Fibroblast of lung (primary cell): ENCODE measurements at places on chromosomes 4 and X.

GRCh38 chr4:5822619-5823018, 70.3 kb downstream of the CRMP1 start:
- no peak for DNase-seq

DNA sequence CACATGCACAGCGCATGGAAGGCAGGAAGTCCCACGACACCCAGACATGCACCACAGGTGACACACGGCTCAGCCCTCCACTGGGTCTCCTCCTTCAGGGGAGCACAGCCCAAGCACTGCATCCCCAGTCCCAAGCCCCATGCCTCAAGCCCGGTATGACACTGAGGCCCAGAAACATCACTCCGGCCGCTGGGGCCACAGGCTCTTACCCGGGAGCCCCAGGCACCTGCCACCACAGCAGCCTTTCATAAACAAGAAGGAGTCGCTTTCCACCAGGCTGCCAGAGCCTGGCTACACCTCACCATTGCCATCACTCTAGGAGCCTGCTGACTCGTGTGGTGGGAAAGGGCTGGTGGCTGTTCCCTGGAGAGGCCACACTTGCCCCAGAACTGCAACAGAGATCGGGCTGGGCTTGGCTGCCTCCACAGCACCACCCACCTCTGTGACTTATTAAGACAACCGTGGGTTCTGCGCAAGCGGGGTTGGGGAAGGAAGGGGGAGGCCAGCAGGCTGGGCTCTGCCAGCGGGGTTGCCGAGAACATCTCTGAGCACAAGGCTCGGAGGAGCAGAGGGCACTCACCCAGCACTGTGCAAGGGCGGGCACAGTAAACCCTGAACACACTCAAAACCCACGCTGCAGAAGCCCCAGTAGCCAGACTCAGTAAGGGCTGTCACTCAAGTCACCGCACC, 4.5 kb downstream of the HAUS7 start:
- no peak for DNase-seq

GRCh38 chrX:47226531-47227333, 6.1 kb upstream of the USP11 start:
- no peak for DNase-seq

GRCh38 chr4:182144626-182145333, 98.4 kb upstream of the TENM3 start:
- DNase-seq, result peak; percentile 19

DNA sequence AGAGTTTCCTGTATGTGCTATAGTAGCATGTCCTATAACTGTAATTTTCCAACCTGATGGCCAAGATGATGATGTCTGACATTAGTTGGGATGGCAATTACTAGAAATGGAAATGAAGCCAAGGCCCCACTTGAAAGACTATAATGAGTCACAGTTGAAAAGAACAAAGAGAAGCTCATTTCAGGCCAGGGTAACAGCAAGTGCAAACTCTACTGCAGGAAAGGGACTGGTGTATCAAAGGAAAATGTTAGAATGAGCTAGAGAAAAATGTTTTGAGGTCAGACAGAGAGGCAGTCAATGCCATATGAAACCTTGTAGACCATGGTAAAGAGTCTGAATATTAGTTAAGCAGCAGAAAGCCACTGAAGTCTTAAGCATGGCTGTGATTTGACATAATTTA, 146.2 kb upstream of the SH3RF1 start:
- DNase-seq, result no peak

- DNase-seq, result peak; percentile 57
Measured at GRCh38 chrX:18424482-18425198, 768 bp upstream of the CDKL5 start.

DNA sequence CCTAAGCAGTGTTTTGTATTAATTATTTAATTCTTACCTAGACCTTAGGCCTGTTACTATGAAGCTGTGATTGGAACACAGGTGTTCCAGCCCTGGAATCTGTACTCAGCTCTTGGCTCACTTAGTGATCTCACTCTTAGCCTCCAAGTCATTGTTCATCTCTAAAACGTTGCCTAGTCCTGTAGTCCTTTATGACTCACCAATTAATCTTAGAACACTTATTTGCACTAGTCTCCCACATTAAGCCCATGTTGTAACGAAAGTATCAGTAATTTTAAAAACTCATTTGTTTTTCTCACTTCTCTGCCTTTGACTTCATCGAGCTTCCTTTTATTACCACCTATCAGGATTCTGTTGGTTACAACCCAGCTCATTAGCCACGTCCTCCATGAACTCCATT, 1224.7 kb upstream of the TENM3 start:
- DNase-seq, result no peak

GRCh38 chr4:78069859-78070258, 12.7 kb downstream of the FRAS1 start:
- DNase-seq, result no peak

- no peak for DNase-seq
Measured at GRCh38 chr4:103097112-103097511, 2.5 kb downstream of the BDH2 start.

- DNase-seq, result peak; percentile 77
Measured at GRCh38 chrX:45715748-45716147, 515.1 kb upstream of the DIPK2B start.

GRCh38 chrX:44203791-44204190, 139.7 kb downstream of the EFHC2 start:
- DNase-seq, result no peak

- DNase-seq, result peak; percentile 14
Measured at GRCh38 chrX:100512471-100512870, 72.3 kb upstream of the TNMD start.

- peak; percentile 72 for DNase-seq
Measured at GRCh38 chrX:413322-414201, 26.9 kb upstream of the PPP2R3B start.

- DNase-seq, result no peak
Measured at GRCh38 chr4:39118034-39118658, 56.1 kb downstream of the KLHL5 start.

GRCh38 chr4:7186031-7186430, 6.3 kb upstream of the SORCS2 start:
- no peak for DNase-seq

DNA sequence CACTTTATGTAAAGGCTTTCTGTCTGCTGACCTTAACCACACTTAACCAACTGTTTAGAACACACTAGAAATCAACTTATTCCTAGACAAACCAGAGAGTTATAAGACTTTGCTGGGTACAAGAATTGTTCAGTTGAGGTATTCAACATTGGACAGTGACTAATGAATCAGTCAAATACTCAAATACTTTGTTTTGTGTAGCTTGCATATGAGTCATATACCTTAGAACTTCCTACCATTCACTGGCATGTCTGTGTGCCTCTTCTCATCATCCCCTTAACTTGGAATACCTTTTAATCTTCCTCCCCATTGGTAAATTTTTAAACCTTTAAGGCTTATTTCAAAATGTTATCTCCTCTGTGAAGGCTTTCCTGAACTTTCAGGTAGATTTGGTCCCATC, 708.8 kb upstream of the GRIA3 start:
- DNase-seq, result no peak

DNA sequence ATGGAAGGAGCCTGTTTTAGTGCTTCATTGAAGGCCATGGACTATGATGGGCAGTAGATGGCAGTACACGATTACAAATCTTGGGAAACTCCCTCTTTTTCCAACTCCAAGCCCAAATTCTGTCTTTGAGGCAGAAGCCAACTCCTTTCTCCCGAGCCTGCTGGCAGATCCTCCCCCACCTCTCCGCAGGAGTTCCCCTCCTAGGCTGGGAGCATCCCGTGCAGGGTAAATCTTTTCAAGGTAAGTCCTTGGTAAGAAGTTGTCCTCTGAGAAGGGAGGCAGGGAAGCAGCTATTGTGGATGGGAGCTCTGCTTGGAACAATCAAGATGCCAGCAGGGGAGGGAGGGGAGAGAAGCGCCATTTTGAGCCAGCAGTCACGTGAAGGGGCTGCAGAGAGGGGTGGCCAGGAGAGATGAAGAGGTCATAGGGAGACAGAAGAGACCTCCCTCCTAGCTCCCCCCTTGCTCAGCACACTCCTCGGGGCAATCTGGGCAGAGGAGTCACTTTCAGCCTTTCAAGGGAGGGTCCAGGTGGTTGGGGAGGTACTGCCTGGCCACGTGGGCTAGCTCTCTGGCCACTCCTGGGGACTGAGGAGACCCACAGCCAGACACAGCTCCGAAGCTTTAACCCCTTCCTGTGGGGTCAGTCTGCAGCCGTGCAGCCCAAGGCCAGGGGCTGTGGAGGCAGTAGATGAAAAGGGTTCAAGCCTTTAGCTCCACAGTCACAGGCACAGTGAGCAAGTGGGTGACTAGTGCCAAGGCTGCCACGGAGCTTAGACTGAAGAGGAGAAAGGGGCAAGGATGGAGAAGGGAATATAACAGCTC, 9.6 kb downstream of the CC2D2A start:
- peak; percentile 81 for DNase-seq

- peak; percentile 46 for DNase-seq
Measured at GRCh38 chr4:123230061-123230460, 166.5 kb upstream of the SPRY1 start.

DNA sequence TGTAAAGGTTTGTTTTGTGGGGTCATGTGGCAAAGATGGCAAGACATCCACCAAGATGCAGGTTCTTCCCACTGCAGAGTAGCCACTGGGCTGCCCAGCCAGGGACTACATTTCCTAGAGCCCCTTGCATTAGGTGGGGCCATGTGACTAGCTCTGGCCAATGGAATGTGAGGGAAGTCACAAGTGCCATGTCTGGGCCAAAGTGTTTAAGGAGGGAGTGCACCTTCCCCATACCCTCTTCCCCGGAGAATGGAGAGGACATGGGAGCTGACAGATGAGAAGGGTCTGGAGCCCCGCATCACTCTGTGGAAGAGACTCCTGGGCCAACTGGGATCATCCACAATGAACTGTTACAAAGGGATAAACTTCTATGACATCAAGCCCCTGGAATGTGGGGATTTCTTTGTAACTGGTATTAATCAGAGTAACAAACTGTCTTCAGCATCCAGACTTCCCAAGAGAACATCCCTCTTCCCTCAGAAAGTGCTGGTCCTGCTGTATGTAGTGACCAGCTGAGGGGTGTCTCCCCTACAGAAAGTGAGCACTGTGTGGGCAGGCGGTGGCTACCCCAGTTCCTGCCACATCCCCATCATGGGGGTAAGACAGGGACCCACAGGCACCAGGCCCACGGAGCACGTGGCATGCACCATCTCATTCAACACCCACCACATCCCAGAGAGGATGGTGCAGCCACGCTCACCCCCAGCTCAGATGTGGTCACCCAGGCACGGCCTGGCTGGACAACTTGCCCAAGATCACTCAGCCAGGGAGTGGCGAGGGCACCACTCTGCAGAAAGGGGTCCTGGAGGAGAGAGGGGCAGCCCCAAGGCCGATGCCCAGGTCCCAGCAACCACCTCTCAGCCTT, 10.9 kb downstream of the PPP2R2C start:
- no peak for DNase-seq
